Fibroblast of mammary gland (primary cell): ENCODE measurements at places on chromosomes 7 and 10.
A peak's percentile ranks its signal among the peaks of the same experiment; 100 is the strongest.

GRCh38 chr7:26853788-26854393 is 10.5 kb downstream of the SKAP2 start:
- peak; percentile 79 for DNase-seq

DNA sequence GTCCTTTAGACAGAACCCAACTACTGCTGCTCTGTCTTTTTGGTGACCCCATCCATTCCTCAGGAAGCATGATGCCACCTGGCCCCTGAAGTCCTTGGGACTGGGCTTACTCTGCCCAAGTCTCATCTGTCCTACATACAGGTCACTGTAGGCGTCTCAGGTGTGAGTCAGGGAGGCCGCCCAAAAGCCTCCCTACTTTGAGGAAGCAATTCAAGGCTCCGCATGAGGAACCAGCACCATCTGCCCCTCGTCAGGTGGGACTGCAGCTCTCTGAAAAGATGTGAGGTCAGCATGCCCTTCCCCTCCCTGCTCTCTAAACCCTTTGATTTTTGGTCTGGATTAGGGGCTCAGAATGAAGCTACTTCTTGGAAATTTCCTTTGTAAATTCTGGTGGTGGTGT is 354.8 kb downstream of the CXCL12 start:
- DNase-seq: no peak

DNA sequence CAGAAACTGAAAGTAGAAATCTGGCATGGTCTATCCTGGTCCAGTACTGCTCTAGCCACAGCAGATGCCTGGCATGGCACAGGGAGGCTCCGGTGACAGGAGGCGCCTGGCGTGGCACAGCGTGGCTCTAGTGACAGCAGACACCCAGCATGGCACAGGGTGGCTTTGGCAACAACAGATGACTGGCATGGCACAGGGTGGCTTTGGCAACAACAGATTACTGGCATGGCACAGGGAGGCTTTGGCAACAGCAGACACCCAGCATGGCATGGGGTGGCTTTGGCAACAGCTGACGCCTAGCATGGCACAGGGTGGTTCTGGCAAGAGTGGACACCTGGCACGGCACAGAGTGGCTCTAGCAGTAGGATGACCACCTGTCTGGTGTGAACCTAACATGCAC is 480.5 kb upstream of the FOXK1 start:
- no peak for DNase-seq

GRCh38 chr10:102400076-102400475 is 4.6 kb downstream of the NFKB2 start:
- DNase-seq: no peak

- no peak for DNase-seq
Observed at GRCh38 chr7:121833991-121834390, 39.0 kb upstream of the PTPRZ1 start.

- DNase-seq: no peak
Observed at GRCh38 chr7:16815001-16815400, 10.2 kb upstream of the AGR2 start.

DNA sequence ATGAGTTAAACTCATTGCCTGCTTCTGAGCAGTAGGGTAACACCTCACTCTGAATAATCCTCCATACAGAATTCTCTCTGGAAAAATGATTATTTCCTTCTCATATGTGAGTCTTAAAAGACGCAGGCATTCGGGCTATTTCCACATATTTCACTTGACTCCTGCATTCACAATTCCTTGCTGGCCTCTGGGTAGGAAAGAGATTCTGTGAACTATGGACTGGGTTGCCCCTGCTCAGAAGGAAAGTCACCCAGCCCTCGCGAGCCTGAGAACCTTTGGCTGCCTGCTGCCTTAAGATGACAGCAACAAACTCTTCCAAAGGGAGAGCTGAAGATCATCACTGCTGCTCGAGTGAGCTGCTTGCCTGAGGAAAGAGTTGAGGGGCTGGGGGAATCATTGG is 216.8 kb downstream of the BAMBI start:
- no peak for DNase-seq
